CD4-positive, alpha-beta T cell treated with Interleukin-15 for 1 hour (primary cell): ENCODE measurements at places on chromosomes 13 and 19.

DNA sequence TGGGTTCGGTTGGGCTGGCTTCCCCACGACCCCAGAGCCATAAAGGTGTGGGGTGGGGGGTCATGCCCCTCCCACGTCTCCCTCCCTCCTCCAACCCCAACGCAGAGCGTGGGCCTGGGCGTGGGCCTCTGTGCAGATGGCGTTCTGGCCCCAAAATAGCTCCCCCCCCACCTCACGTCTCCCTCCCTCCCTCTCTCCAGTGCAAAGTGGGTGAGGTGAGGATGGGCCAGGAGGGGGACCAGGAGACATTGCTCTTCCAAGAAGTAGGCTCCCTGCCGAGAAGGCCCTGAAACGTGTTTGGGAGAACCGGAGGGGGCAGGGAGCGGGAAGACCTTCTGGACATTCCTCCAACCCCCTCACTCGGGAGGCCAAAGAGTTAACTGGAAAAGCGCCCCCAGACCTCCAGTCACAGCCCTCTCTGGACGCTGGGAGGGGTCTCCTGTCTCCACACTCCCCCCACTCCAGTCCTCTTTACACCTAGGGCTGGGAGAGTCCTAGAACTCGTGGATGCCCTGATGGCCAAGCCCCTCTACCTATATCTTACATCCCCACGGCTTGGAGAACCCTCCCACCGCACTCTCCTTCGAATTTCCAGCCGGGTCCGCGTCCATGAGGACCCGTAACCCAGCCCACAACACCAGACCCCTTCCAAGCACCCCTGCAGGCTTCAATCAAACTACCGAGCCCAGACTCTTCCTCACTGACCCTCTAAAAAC is 855 bp downstream of the UNC13A start:
- DNase-seq, result no peak

GRCh38 chr13:106520251-106521054 is 15.0 kb downstream of the EFNB2 start:
- DNase-seq, result no peak

DNA sequence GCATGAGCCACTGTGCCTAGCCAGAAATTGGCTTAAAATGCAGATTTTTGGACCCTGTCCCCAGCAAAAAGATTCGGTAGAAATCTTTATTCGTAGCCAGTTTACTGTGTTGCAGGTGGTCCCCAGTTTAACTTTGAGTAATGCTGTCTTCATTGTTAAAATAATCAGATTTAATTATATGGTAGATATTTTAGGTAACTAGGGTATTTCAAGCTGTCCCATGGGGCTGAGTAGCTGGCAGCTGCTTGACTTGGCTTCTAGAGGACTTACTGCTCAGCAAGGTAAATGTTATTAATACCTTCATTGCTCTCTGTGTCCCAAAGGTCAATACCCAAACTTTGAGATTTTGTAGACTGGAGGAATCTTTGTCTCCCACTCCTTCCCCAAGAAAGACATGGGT is 21.1 kb downstream of the LSM14A start:
- no peak for DNase-seq

GRCh38 chr13:69194130-69194529 is 913.5 kb upstream of the ATXN8OS start:
- no peak for DNase-seq

DNA sequence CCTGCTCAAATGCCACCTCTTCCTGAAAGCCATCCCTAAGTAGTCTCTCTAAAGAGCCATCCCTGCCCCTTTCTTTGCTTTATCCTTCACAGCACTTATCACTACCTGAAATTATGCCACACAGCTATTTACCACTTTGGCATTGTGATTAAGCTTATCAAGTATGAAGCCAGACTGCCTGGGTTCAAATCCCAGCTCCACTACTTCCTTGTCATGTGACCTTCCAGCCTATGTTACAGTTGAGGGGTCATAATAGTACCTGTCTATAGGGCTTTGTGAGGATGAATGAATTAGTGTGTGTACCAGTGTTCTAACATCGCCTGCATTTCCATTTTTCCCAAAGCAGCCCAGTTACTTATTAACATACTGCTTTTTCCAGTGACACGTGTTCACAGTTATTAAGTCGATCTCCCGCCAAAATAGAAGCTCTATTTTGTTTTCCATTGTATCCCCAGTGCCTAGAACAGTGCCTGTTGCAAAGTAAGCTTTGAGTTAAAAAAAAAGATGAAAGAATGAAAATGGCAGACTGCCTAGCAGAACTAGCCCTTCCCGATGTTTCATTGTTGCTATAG is 32.8 kb downstream of the ZSWIM9 start:
- no peak for DNase-seq
